Inflammatory macrophage (primary cell): ENCODE measurements at places on chromosomes 1 and 21.
A peak's percentile ranks its signal among the peaks of the same experiment; 100 is the strongest.

- no peak for DNase-seq
These were observed at the start of gene GJB3 for GRCh38 chr1:34781071-34781843. Gene GJB3 (plus strand): TSS chr1:34781214. CDS start chr1:34784763, 3,549 bp downstream.

- no peak for DNase-seq
These were observed 10.4 kb upstream of the GJA9 start for GRCh38 chr1:38891753-38892152.

GRCh38 chr1:26833432-26834405, 7.2 kb downstream of the ZDHHC18 start:
- peak; percentile 34 for DNase-seq

- DNase-seq = peak; percentile 89
These were observed 4.5 kb downstream of the ADARB1 start for GRCh38 chr21:45078877-45079281.

DNA sequence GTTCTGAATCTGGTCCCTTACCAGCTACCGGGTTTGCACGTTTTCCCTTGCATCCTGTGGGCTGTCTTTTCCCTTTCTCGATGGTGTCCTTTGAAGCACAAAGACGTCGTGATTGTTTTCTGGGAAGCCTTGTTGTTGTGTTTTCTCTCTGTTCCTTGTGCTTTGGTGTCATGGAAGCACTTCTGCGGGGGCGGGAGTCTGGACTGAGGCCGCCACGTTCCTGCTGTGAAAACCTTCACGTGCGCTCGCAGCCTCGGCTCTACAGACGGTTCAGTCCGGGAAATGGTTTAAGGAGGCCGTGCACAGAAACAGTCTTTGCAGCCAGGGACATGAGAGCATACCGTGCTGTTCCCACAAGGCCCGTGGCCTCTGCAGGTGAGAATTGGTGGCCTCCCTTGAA, 68.5 kb downstream of the SKI start:
- no peak for DNase-seq

GRCh38 chr21:35102488-35103371, 53.6 kb upstream of the RUNX1 start:
- peak; percentile 76 for DNase-seq

- DNase-seq = no peak
These were observed 123.5 kb downstream of the PATJ start for GRCh38 chr1:61865646-61866220.

DNA sequence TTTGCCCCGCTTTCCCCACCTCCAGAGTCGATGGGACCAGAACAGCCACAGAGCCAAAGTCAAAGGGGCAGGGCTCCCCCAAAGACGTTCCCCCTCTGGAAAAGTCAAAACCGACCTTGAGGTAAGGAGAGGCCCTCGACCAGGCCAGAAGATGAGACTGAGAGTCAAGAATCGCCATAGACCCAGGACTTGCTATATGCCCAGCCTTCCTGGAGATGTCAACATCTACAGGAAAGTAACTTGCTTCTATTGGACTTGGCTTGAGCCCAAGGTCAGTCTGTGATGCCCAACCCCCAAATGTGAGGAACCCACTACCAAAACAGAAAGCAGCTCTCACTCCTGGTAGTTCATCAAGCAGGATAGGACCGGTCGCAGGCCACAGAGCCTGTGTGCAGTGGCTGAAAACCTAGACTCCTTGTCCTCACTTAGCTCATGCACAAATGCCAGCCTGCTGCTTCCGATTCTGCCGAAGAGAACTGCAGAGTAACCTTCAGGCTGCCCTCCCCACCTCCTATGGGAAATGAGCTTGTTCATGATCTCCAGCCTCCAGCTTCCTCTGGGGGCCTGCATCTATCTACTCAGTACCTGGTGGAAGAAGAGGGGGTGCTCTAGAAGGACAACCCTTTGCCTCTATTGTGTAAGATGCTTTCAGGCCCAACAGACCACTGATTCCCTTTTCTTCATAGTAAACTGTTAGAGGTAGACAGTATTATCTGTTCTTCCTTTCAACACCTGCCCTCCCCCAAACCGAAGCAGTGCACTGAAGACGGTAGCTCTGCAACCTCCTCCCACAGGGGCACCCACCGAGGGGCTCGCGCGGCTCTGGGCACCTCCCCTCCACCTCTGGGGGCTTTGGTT, 1.4 kb downstream of the ACOT7 start:
- peak; percentile 19 for DNase-seq

DNA sequence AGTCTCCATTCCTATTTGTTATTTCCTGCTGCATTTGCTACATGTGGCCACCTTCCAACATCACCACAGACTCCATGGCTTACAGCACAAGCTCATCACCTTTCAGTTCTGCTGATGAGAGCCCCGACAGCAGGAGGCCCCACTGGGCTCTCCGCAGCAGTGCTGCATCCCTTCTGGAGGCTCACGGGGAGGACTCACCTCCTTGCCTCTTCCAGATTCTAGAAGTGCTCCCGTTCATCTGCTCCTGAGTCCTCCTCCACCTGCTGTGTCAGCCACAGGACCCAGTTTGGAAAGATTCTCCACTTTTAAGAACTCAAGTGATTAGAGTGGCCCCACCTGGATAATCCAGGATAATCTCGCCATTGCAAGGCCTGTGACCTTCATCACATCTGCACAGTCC, 167.6 kb downstream of the PCBP3 start:
- no peak for DNase-seq

- no peak for DNase-seq
These were observed 51.4 kb upstream of the ACTRT2 start for GRCh38 chr1:2969845-2970291.

- DNase-seq = no peak
These were observed 48.5 kb upstream of the IKBKE start for GRCh38 chr1:206421616-206422340.

- DNase-seq = no peak
These were observed 152.4 kb downstream of the PRDM16 start for GRCh38 chr1:3221112-3222041.

GRCh38 chr1:48017716-48018115, 20.5 kb upstream of the TRABD2B start:
- no peak for DNase-seq

DNA sequence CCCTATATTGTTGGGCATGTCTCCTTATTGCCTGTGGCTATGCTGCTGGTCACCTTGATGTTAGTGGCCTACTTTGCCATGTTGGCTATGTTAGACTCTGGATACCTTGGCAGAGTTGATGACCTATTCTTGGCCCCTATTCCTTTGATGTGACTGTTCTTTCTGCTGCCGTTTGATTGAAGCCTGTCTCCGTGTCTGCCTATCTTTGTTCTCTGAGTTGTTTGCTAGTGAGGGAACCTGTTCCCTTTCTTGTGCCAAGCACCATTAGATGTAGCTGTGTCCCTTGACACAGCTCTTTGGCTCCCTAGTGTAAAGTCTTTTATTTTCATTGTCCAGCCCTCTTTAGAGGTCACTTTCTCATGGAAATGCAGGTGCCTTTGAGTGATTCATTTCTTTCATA, 28.7 kb upstream of the PAPPA2 start:
- DNase-seq = no peak
